ENCODE measurements at places on chromosomes 11 and 22.

GRCh38 chr11:66329165-66329673 lies 7.0 kb downstream of the RIN1 start:
- DNase-seq = peak; percentile 14

GRCh38 chr11:12802418-12803085 lies 128.3 kb downstream of the TEAD1 start:
- no peak for DNase-seq

- DNase-seq = no peak
These were observed 14.1 kb upstream of the GLYAT start for GRCh38 chr11:58745705-58746364.

DNA sequence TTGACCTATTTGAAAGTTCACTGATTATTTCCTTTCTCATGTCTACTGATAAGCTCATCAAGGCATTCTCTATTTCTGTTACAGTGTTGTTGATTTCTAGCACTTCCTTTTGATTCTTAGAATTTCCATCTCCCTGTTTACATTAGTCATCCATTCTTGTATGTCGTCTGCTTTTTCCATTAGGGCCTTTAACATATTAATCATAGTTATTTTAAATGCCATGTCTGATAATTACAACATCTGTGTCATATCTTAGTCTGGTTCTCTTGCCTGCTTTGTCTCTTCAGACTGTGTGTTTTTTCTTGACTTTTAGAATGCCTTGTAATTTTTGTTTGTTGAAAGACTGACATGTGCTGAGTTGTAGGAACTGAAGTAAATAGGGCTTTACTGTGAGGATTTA lies 602.1 kb downstream of the SOX6 start:
- no peak for DNase-seq

- no peak for DNase-seq
These were observed 37.1 kb downstream of the APOL5 start for GRCh38 chr22:35754761-35755160.

DNA sequence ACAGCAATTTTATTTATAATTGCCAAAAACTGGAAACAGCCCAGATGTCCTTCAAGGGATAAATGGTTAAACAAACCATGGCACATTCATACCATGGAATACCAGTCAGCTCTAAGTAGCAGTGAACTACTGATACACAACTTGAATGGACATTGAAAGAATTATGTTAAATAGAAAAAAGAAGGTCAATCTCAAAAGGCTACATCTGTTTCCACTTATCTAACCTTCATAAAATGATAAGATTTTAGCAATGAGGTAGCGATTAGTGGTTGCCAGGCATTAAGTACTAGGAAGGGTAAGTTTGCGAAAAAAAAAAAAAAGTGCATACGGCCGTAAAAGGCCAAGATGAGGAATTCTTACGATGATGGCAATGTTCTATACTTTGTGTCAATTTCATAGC lies 738.7 kb upstream of the ANO3 start:
- DNase-seq = no peak

GRCh38 chr22:44754998-44755397 lies 2.6 kb downstream of the ARHGAP8 start:
- DNase-seq = no peak

DNA sequence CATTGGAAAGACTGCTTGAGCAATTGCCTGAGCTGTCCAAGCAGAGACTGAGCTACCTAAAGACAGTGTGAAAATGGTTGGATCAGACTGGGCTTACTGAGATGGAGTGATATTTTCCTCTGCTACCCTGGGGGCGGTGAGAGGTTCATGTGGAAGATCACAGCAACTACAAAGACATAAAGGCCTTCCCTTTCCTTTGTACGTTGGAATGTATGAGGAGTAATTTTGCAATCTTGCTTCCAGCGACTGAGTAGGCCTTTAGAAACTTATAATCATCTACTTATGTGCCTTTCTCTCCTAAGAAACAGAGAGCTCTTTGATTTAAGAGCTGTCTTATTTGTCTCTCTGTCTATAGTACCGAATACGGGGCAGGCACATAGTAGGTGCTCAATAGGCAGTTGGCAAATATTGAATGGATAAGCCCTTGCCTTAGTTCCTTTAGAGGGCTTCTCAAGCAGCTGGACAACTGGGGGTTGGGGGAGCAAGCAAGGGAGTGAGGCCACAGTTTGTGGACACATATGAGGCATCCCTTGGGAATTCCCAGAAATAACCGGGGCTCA lies 2.4 kb upstream of the HEPACAM start:
- no peak for DNase-seq

- no peak for DNase-seq
These were observed 45.2 kb downstream of the MORC2 start for GRCh38 chr22:30923168-30923900.

DNA sequence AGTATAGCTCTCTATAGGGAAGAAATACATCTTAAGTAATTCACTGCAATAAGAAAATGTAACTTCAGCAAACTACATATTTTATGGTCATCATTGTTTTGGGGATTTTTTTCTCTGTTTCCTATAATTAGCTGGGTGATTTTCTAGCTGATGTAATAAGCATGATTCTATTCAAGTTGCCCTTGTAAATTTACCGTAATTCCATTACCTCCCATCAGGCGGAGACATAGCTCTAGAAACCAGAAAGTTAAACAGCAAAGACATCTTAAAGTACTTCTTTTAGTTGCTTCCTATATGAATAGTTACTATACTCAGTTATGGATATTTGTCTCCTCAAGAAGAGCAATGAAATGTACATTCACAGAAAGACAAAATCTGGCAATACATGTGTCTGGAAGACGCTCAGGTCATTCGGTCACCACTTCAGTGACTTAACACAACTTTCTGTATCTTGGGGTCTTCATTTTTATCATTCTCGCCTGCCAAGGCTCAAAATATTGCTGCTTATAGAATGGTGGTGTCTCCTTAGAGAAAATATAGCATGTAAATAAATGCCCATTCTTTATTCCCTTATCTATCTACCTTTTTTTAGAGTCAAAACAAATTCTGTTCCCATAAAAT lies 239.9 kb upstream of the ZC3H12C start:
- DNase-seq = no peak
